ENCODE measurements at places on chromosomes 12 and 14.

- no peak for DNase-seq
Observed at GRCh38 chr12:52823761-52824450, 10.0 kb upstream of the KRT4 start.

- no peak for DNase-seq
Observed at GRCh38 chr12:7354529-7354928, 50.7 kb downstream of the ACSM4 start.

DNA sequence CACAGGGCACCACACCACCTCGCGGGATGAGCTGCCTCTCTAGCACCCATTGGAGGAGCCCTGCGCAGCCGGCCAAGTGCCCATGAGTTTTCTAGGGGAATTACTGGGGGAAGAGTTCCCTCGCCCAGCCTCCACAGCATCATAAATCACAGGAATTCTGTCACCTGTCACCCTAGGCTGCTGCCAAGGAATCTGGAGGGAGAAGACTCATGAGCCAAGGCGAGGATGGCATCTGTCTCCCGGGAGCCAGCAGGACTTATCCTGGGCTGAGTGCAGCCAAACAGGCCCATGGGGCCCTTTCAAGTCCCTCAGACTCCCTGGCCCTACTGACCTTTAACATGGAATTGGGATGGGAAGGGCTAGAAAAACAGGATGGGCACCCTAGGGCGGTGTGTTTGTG, 7.8 kb upstream of the OTUB2 start:
- no peak for DNase-seq

- DNase-seq: no peak
Observed at GRCh38 chr12:7712841-7713442, 1.7 kb downstream of the DPPA3 start.

DNA sequence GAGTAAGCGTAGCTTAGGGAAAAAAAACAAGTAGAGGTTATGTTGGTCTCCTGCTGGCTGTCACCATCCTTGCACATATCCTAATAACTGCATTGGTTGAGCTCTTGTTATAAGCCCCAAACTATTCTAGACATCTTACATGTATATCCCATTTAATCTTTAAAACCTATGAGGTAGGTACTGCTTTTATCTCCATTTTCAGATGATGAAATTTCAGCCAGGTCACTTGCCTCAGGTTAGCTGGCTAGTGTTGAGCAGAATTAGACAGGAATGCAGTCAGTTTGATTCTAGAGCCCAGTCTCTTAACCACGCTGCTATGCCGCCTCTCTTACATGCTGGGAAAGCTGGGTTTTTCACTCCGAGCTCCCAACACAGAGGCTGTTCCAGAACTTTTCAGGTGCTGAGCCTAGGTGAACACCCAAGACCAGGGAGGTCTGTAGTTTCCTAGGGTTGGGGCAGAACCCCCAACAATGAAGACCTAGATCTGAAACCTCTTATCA, 269.9 kb upstream of the RGS6 start:
- no peak for DNase-seq

DNA sequence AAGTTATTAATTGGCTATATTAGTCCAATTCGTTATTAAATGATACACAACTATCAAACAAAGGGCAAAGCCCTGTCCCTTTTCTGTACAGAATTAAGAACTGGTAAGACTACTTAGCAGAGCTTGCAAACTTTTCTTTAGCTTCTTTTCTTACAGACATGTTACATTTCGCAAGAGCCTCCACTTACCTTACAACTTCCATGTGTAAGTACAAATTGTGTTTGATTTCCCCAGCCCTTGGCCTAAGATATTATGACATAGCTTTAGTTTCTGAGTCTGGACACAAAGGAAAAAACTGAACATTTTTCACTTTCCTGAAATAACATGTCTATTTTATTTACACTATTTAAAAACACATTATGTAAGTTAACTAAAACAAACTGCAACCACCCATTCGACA, 1.7 kb downstream of the ATF7 start:
- no peak for DNase-seq

- no peak for DNase-seq
Observed at GRCh38 chr12:12673296-12673695, 22.7 kb downstream of the GPR19 start.

DNA sequence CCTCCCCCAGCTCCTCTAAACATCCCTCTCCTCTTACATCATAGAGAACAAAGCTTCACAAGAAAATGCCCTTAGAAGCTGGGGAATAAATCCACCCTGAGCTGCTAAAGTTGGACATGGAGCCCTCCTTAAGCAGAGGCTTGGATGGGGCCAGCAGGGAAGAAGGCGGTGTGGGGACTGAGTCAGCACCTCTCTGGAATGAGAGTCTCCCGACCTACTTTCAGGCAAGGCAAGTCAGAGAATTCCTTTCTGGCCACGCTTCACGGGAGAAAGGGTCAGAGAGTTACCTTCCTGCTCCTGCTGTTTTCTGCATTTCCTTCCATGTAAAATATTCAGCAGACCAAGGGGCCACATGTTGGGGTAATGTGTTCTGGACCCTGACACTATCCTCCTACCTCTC, 113.3 kb upstream of the PRB2 start:
- no peak for DNase-seq

DNA sequence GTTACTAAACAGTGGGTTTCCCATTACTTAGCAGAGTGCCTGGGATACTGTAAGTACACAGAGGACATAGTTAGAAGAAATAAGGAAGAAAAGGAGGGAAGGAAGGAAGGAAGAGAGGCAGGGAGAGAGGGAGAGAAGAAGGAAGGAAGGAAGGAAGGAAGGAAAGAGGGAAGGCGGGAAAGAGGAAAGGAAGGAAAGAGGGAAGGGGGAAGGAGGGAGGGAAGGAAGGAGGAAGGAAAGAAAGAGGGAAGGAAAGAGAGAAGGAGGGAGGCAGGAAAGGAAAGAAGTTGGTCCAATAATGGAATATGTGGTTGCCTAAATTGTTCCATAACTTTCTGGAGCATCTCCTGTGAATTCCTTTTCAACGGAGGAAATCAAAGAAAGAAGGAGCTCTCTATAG, 1230.4 kb downstream of the AACS start:
- no peak for DNase-seq

- DNase-seq: no peak
Observed at GRCh38 chr12:75480469-75480949, at the start of gene GLIPR1. GLIPR1 (plus strand) TSS chr12:75480755; CDS start chr12:75480881, 126 bp downstream.

DNA sequence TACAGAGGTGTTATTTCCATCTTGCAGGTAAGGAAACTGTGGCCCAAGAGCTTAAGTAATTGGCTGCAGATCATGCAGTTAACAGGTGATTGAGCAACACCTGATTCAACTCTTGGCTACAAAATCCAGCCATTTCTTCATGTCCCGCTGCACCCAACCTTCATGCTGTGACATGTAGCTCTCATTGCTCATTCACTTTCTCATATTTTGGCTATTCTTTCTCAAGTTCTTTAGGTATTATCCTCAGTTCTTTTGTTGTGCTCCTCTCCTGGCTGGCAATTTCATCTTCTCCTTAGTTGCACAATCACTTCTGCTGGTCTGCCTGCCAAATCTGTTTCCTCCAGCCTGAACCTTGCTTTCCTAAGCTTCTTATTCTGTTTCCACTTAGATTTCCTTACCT, 300.8 kb downstream of the SSPN start:
- no peak for DNase-seq

- DNase-seq: no peak
Observed at GRCh38 chr14:89427426-89428172, 10.6 kb upstream of the FOXN3 start.

DNA sequence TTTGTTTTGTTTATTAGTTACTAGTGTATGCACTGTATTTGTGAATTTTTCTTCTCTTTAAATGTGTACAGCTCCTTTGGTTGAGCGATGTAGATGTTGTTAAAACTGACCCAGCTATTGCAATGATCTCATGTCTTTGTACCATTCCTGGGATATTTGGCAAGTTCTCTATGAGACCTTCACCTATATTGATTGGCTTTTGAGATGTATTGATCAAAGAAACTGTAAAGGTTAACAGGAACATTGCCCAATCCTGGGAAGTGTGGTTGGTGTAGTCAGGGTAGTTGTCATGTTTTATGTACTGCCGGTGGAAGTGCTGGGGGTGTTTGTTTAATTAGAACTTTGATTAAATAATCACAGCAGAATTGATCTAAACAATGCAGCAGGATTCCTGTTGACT, 43.1 kb downstream of the ACSS3 start:
- no peak for DNase-seq

- no peak for DNase-seq
Observed at GRCh38 chr14:77469539-77469938, 11.6 kb downstream of the AHSA1 start.

DNA sequence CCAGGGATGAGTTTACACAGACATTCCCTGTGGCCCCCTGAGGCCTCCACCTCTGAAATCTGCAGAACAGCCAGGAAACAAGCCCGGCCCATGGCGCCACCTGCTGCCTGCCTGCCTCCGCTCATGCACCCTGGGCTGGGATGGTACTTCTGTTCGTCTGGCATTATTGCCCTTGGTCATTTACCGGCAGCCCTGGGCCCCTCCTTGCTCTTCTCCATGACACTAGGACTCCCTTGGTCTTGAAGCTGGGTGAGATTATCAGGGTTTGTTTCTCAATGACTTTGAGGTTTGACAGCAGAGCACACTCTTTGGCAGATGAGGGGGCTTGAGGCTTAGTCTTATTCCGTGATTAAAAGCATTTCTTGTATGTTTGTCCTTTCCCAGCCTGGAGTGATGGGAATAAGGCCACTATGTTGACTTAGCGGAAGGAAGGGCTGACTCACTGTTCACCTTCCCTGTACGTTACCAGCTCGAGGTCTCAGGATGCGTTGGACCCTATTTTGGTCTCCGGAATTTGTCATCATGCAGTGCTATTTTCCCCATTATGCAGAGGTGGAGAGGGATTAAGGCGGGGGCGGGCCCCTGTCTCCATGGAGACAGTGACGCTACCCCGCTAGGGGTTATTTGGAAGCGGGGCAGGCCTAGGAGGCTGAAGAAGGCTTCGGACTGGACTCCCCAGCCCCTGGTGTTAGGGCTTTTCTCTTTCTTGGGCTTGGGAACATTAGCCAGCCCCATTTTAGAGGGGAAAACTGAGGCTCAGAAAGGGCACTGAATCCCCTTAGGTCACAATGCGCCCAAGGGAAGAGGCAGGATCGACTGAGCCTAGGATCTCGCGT, 706 bp upstream of the PEX5 start:
- DNase-seq: peak; percentile 70

DNA sequence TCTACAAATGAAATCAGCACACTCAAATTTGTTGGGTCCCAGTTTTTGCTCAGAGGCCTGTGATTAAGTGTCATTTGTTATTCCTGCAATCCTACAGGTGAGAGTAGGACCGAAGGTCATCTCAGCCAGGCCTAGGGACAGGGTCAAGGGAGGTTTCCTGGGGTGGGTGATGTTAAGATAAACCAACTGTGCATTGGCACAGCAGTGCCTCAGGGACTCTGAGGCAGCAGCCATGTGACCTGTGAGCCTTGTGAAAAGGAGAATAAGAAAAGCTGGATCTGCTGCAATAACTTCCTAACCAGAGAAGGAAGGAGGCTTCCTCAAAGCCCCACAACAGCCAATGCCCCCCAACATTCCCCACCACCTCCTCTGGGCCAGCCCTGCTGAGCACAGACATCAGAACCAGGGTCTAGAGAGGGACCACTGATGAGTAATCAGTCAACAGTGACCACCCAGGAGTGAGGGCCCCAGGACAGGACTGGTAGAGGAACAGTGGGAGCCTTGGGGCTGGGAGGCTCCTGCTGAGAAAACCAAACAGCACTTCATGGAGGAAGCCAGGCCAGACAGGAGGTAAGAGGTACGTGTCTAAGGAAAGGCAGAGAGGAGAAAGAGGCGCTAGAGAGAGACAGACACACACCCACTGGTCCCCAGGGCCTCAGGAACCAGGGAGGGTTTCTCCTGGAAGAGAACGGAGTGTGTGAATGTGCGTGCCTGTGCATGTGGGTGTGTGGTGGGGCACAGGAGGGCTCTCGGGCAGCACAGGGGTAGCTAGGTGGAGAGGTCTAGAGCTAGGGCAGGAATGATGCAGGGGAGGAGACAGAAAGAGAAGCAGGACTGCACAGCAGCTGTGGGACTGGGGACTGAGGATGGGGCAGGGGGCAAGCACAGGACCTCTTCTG, 82.4 kb downstream of the ITPK1 start:
- DNase-seq: peak; percentile 33

DNA sequence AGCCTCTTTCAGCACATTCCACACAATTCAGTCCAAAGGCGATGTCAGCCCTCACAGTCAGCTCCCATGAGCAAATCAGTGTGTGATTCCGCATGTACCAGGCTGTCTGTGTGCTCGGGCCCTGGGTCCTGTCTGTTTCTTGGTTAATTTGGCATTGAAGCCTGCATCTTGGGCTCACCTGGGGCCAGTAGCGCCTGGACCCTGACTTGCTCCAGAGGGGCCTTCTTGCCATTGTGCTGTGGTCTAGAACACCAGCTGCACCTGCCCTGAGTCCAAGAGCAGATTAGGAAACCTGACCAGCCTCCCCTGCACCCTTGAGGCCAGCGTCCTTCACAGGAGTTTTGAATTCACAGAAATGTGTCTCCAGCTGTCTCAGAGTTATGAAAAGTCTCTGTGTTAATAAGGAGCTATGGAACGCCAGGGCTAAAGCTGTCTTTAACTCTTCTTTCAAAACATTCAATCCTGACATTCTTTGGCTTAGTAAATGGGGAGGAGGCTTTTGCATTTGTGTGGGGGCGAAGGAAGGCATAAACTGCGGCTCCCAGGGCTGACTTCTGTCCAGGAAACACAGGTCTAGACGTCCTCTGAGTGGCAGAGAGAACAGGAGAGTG, 102.2 kb downstream of the ARF6 start:
- no peak for DNase-seq

- no peak for DNase-seq
Observed at GRCh38 chr14:100788517-100788916, 37.4 kb upstream of the MEG3 start.

- DNase-seq: no peak
Observed at GRCh38 chr14:66247662-66248193, 238.4 kb upstream of the CCDC196 start.

DNA sequence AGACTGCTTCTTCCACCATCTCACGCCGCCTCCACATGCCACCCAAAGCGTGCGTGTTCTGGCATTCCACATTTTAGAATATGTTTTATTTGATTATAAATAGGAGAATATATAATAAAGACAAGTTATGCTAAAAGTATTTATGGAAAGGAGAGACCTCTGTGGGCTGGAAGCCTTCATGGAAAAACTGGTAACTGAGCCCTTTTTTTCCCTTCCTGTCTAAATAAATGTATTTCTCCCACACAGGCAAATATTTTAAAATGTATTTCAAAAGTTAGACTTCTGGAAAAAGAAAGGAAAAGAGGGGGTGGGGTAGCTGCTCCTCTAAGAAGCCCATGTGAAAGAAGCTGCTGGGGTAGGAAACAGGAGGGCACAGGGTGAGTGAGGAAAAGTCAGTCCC, 16.1 kb upstream of the NR4A1 start:
- DNase-seq: no peak

DNA sequence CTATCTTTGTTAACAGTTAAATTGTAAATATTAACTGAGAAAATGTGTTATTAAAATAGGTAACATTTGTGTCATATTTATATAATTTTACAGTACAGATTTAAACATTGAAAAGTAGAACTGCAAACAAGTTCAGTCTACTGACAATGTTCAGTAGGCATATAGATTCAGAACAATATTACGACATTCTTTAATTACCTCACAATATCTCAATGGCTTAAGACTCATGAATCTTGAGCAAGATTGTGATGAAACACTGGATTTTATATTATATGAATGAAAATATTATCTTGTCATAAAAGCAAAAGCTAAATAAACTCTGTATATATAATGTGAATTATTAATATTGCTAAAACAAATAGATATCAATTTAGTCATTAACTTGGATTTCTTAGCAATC, 194.9 kb downstream of the ADAMTS20 start:
- DNase-seq: no peak

Data from HuH-7.5 (cell line).